ENCODE measurements at places on chromosomes 5 and 9.

GRCh38 chr5:88268385-88269184, at the start of gene TMEM161B:
Gene TMEM161B (minus strand): TSS chr5:88268845. CDS start chr5:88268723, 122 bp downstream.
- peak; percentile 89 for DNase-seq

- no peak for DNase-seq
Observed at GRCh38 chr9:133227242-133227860, 18.3 kb upstream of the OBP2B start.

DNA sequence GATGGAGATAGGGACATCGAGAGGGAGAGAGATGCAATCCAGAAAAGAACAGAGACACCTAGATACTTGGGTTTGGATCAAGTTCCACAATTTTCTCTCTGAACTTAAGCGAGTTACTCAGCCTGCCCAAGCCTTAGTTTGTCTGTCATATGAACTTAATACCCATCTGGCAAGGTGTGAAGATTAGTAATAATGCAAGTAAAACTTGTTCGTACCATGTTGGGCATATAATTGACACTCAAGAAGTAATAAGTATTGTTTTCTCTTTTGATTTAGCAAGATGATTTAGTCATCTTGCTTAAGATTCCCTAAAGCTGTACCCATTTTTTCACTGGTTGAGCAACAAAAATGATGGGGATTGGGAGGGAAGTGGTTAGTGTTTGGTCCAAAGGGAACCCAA, 7.5 kb downstream of the RABGAP1 start:
- DNase-seq: no peak

GRCh38 chr9:87991151-87991870, 17.0 kb upstream of the CDK20 start:
- DNase-seq: no peak

- peak; percentile 89 for DNase-seq
Observed at GRCh38 chr9:137302118-137302448, at the start of gene NRARP. Gene NRARP (minus strand): TSS chr9:137302271. CDS start chr9:137301928, 343 bp downstream.

DNA sequence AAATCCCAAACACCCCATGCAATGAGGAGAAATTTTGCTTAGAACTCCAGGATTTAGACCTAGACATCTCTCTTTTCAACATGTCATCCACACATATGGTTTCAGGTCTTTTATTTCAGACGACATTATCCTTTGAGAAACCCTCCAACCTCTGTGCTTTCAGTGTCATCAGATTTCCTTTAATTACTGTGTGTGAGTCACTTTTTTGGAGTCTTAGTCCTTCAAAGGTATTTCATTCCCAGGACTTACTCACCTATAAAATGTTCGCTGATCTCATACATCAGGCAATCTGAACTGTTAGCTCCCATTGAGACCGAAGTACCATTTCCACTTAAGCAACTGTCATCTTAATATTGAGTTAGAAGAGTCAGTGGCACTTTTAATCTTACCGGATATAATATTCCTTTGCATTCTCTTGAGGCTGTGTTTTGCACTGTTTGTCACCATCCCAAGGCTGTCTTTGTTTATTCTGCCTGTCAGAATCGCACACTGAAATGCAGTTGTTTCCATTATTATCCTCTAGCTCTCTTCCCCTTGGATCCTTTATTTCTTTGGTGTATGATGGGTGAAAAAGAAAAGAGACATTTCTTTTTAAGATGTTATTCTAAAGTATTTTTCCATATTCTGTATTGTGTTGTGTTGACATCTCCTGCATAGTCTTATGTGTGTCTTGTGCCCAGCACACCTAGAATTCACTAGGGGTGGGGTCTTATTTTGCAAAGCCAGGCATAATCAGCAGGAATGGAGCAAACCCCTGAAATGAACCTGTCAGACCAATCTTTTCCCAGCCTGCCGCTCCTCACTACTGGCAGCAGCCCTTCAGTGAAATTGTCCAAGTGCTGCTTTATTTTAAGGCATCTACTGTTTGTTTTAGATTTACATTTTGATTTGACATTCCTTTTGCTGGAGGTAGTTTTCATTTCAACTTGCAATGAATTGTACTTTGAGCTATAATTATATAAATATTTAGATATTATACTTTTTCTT, 155.4 kb downstream of the PAM start:
- DNase-seq: no peak

DNA sequence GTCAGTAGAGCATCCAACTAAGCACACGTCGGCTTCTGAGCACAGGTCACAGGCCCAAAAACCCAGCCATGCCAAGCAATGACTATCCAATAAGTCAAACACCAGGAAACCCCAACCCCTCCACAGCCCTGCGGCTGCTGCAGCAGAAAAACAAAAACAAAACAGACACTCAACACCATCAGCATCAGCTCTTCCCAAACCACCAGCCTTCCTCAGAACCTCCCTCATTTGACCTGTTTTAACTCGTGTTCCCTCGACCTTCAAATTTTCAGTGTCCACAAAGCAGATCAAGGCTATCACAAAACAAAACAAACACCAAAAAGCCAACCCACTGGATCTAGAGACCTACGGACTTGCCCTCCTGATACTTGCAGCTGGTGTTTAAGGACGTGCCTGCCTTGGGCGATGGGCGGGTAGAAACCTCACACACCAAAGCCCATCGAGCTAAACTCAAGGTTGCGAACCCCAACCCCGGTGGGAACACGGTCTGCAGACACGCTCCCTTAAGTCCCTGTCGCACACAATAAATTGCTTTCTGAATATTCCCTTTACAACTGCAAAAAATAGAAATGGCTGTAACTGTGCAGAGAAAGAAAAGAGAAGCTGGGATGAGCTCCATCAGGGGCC, 247.1 kb upstream of the ANKRD55 start:
- DNase-seq: no peak

GRCh38 chr5:60698336-60698735, 1.6 kb downstream of the DEPDC1B start:
- no peak for DNase-seq

DNA sequence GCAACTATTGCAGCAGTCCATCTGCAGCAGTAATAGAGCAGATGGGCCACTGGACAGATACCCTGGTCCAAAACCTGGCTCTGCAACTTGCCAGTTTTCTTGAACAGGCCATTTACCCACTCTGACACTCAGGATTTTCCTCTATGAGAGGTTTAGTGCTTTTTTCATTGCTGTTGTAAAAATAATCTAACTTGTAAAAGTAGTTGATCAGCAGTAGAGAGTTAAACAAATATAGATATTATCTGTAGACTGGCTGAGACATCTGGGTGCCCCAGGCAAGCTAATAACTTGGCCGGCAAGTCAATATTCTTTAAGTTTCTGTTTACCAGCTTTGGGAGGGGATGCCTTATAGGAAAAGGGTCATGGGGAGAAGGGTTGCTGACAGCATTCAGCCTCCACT, 4.1 kb downstream of the DAPK1 start:
- no peak for DNase-seq

DNA sequence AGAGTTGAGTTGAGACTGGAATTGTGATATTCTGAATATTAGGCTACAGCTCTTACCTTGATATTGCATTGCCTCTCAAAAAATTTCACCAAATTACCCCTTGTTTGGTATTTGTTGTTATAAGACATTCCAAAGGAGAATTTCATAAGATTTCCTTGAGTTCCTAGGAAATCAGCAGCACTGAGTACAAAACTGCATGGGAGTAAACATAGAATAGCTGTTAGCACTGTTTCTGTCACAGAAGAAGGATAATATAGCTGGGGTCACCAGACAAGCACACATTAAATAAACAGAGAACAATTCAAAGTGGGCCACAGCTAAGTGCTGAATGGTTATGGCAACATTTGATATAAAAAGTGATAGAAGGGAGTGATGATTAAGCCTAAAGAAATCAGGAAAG, 724.3 kb downstream of the PRELID2 start:
- DNase-seq: no peak

DNA sequence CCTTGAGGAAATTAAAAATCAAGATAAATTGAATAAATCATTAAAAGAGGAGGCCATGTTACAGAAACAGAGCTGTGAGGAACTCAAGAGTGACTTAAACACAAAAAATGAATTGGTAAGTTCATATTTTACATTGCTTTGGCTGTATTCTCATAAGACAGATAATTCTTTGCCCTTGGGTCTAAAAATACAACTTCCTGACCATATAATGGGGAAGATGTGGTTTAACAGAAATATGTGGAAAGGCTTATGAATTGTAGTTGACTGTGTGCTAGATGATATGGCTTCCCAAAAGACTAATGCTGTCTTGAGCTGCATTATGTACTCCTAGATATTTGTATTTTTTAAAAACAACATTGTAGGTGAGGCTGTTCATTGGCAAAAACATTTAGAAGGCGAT, 33.1 kb downstream of the CNTRL start:
- no peak for DNase-seq

DNA sequence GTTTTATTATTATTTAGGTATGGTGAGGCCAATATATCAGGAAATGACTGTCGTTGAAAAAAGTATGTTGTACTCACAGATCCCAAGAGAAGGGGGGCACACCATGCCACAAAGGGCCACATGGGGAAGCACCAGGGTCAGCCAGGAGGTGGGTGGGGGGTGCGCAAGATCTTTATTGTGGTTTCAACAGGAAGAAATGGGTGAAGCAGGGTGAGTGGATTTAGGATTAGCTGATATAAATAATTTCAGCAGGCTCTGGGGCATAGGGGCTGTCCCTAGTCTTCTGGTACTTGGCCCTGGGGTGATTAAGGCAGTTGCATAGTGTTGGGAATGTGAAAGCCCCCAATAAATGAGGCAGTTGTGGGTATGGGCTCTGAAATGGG, 8.6 kb downstream of the PDCD1LG2 start:
- no peak for DNase-seq

DNA sequence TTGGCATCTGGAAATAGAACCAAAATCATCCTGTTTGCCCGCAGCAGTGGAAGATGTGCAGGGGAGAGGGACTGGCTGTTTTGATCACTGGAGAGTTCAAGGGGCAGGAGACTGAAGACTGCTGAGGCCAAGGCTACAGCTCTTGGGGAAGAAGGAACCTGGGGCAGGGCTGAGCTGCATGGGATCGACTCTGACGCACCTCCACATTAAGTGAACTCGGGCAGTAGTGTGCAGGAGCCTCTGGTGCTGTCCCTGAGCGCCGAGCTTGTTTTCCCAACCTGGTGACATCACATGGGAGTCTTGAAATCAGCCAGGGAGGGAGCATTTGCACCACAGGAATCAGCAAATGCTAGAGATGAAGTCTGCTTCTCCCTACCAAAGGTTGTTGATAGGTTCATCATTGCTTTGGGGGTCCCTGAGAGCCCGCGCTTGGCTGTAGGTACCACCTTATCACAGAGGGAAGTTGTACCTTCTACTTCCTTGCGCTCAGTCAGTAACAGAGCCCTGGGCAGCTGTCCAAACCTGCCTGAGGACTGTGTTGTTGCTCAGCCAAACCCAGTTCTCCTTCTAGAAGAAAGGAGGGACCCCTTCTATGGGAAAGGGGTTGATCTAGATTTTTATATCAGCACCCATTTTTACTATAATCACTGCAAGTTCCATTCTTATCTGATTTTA, 52.3 kb upstream of the CTSL start:
- no peak for DNase-seq

DNA sequence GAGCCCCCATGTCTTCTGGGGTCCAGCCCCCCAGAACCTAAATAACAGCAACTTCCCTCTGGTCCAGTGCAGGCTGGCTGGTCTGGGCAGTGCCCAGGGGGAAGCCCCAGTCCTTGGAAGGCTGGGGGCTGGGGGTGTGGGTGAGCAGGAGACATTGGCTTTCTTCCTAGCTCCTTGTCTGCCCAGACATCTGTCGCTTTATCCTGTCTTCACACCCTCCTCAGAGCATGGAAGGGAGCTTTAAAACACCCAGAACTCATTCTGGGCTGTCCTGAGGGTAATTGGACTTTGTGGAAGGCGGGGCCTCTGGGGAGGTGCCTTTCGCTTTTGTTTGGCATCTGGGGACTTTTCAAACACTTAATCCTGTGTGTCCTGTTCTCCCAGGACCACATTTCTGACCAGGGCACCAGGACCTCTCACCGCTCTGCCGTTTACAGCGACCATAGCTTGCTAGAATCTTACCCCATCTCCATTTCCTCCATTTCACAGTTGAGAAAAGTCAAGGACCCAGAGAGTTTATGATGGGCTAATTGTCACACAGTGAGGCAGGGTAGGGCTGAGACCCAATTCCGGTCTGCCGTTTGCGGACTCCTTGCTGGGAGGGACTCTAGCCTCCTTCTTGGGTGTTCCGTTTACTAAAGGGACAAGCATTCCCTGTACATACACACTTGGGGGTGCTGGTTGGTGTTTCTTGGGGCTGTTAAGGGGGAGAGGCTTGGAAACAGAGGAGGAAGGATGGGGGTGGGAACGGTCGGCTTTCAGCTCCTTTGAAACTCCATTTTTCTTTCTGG, 1.1 kb downstream of the GSN start:
- DNase-seq: peak; percentile 63

- DNase-seq: no peak
Observed at GRCh38 chr5:165015547-165015946, 1510.1 kb downstream of the MAT2B start.
